ENCODE measurements at places on chromosomes 11 and 22. TPM values are rescaled to one million over a fixed set of nuclear protein-coding genes. Genes with fewer than 3 reads are reported as not detected.

The OR52I1 gene
- total RNA-seq = not detected

The TRIM29 gene
- total RNA-seq = not detected

DNA sequence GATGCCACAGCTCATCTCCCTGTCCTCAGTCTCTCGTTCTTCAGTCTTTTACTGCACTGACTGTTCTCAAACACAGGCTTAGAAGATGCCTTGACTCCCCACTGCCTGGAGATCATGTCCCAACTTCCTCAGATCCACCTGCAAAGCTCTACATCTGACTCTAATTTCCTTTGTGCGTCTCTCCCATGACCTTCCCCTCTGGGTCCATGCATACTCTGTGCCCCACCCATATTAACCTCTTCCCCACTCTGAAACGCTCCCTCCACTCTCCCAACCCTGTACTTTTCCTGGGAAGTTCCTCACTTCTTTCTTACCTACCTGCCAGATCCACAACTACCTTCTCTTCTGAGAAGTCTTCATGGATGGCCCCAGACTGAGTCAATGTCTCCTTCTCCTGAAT lies 16.6 kb downstream of the IRAG1 start:
- no peak for DNase-seq

- DNase-seq = no peak
Observed at GRCh38 chr11:61460986-61461385, 31.1 kb downstream of the SDHAF2 start.

- DNase-seq = no peak
Observed at GRCh38 chr11:75068559-75068958, 28.1 kb downstream of the OR2AT4 start.

DNA sequence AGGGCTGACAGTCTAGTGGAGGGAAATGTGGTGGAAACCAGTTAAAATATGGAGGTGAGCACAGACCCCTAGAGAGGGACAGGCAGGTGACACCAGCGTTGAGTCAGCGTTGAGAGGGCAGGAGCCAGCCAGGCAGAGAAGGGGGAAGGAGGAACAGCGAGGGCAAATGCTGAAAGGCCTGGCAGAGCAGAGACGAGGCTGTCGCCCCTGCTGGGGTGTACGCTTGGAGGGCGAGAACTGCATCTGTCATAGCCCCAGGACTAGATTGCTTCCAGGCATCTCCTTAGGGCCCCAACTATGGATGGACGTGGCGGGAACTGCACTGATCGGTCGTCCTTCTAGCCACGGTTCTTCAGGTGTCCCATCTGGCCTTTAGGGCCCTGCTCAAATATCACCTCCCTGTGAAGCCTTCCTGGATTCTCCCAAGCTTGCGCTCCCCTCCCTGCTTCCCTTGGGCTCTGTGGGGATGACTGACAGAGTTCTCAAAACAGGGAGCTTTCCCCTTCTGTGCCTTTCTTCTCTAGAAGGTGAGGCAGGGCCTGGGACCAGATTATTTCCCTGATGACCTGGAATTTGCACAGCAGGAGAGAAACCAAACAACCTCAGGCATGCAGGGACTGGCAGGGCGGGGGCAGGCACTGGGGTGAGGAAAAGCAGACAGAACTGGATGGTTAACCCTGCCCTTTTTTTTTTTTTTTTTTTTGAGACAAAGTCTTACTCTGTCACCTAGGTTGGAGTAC lies 11.1 kb downstream of the SYNGR1 start:
- DNase-seq = no peak

- DNase-seq = no peak
Observed at GRCh38 chr22:27420817-27421361, 380.7 kb downstream of the MN1 start.
